ENCODE measurements at places on chromosomes 6 and 20.

DNA sequence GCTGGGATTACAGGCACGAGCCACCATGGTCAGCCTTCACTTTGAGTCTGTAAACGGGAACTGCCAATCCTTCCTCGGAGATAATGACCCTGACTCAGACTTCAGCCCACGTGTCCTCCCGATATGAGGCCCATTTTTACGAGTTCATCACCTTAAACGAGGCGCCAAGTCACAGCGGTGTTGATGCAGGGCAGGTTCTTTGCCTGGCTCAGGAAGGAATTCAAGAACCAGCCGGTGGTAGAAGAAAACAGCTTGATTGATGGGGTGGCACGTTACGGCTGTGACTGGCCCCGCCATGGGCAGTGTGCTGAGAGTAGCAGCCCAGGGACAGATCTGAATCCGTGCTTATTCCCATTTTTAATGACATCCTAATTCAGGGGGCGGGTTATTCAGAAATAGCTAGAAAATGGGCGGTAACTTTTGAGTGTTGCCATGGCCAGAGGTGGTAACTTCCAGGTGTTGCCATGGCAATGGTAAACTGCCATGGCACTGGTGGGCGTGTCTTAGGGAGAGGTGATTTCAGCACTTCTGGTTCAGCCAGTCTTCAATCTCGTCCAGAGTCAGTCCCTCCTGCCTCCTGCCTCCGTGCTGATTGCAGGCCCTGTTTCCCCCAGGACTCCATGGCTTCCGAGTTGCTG is 9.1 kb upstream of the MAP1LC3A start:
- no peak for DNase-seq

DNA sequence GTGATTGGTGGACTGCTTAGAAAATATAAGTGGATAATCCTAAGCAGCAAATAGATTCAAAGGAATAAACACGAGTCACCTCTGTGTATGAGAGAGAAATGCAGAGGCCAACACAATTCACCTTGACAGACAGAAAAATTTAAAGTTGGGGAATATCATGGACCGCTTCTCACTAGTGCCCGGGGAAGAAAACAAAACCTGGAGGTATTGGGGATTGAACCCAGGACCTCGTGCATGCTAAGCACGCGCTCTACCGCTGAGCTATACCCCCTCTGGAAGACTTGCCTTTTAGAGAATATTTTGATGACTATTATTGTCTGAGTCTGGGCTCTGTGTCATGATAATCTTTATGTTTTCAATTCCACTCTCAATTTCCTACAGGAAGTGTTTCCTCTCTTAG is 111.9 kb downstream of the TRIM27 start:
- DNase-seq = no peak

- DNase-seq = no peak
Measured at GRCh38 chr6:133959667-133960368, 6.8 kb downstream of the TBPL1 start.

GRCh38 chr6:84093441-84094435 is 60.2 kb downstream of the MRAP2 start:
- DNase-seq = no peak

- no peak for DNase-seq
Measured at GRCh38 chr20:60584221-60584620, 626.0 kb downstream of the CDH26 start.

DNA sequence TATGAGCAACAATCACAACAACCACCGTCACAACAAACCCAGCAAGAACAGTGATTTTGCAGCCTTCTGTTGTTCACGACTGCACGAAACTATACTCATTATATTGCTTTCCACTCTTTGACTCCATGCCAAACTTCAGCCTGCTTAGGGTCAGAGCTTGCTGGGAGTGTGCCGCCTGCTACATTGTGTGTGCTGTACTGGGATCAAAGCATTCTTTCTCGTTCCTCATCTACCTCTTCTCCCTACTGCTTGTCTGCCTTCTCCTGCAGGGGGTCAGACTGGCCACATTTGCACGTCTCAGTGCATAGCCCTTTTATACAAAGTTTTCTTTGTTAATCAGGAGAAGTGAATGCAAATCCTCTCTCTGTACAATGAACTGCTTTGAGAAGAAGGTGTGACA is 401.6 kb upstream of the CITED2 start:
- DNase-seq = no peak

- DNase-seq = no peak
Measured at GRCh38 chr6:10583509-10583901, 62.4 kb downstream of the GCNT2 start.

GRCh38 chr20:50281831-50282591 is 91.4 kb downstream of the CEBPB start:
- no peak for DNase-seq

- no peak for DNase-seq
Measured at GRCh38 chr20:59709636-59710035, 105.3 kb downstream of the PHACTR3 start.

GRCh38 chr6:166512567-166512966 is 73.9 kb downstream of the RAMACL start:
- no peak for DNase-seq

DNA sequence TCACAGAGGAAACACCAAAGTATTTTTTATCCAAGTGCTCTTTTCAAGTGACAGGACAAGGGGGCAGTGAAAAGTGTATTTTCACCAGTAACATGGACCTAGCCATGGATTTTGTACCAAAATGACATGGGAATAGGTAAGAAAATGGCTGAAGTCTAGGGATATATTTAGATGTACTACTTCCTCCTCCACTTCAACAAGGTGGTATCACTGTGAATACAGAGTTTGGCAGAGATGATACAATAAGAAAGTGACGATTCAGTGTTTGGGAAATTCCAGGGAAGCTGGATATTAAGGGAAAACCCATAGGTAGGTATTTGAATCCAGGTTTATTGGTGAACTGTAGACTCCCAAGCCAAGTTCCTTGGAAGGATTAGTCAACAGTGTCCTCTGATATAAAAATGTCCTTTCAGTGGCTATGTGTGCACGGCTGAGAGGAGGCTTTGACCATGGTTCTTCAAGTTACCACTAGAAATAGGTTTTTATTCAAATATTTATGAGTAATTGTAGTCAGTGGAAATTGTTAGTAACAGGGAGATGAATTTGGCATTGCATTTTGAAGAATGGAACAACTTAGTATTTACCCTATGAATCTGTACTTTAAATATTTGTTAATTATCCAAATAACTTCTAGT is 356.0 kb upstream of the CITED2 start:
- no peak for DNase-seq

DNA sequence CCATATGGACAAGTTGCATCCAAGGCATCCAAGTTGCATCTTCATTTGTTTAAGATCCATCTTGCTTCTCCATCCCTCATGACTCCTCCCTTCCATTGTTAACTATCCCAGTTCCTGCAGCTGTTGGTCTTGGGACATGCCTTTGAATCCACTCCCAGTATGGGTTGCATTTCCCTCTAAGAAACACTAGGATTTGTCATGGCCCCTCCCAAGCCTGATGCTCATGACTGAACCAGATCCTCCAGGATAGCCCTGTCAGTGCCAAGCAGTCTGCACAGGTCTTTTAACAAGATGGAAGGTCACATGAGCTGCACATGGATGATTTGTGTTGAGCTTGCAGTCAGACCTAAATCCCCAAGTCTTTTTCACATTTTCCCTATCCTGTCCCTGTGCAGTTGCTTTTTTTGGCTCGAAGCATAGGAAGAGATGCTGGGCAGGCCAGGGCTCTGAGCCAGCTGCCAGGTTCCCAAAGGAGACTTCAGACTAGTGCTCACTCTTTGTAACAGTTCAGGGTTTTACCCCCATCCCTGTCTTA is 4.2 kb downstream of the PPP2R5D start:
- no peak for DNase-seq

DNA sequence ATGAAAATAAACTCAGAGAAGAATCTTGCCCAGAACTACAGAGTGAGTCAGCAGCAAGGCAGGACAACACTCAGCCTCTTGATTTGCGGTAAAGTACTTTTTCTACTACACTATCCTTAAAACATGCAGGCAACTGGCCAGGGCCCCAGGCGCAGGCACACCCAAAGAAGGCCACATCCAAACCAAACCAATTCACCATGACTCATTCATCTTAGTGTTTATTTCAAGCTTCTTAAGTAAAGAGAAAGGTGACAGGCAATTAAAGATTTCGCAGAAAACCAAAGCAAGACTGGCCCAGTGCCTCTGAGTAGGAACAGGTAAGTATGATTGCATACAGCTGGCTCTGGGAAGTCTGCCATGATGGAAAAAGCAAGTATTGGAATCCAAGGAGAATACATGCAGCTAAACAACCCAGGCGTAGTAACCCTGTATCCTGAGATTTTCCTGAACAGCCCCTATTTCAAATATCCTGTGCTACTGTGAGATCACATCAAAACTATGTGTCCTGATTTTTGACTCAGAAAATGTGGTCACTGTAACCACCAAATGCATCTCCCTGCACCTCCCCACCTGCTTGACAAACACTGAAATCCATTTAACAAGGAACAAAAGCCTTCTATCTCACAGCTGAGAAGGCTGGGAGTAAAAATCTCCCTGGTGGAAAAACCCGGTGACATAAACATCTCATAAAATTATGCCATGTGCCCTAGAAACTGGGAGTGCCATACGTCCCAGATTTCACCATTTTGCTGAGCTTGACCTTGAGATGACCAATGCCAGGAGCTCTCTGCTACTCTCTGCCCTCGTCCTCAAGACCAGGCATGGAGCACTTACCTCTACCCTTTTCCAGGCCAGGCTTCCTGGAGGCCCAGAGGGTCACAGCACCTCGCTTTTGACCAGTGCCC is 12.4 kb downstream of the WFDC3 start:
- DNase-seq = no peak

GRCh38 chr20:33812152-33812849 is 1.2 kb downstream of the CHMP4B start:
- DNase-seq = no peak

- DNase-seq = no peak
Measured at GRCh38 chr6:110541701-110542309, 65.4 kb upstream of the SLC22A16 start.

GRCh38 chr20:17961587-17961940 is 7.0 kb downstream of the SNX5 start:
- no peak for DNase-seq

GRCh38 chr6:169215201-169215681 is 38.4 kb downstream of the THBS2 start:
- DNase-seq = no peak

- no peak for DNase-seq
Measured at GRCh38 chr20:23273776-23274175, 76.8 kb upstream of the NXT1 start.

- DNase-seq = no peak
Measured at GRCh38 chr6:130811932-130812331, 15.3 kb upstream of the SMLR1 start.

- DNase-seq = no peak
Measured at GRCh38 chr6:44023586-44024454, 103.4 kb downstream of the MRPL14 start.

- DNase-seq = no peak
Measured at GRCh38 chr6:35638679-35639078, 50.0 kb downstream of the FKBP5 start.

DNA sequence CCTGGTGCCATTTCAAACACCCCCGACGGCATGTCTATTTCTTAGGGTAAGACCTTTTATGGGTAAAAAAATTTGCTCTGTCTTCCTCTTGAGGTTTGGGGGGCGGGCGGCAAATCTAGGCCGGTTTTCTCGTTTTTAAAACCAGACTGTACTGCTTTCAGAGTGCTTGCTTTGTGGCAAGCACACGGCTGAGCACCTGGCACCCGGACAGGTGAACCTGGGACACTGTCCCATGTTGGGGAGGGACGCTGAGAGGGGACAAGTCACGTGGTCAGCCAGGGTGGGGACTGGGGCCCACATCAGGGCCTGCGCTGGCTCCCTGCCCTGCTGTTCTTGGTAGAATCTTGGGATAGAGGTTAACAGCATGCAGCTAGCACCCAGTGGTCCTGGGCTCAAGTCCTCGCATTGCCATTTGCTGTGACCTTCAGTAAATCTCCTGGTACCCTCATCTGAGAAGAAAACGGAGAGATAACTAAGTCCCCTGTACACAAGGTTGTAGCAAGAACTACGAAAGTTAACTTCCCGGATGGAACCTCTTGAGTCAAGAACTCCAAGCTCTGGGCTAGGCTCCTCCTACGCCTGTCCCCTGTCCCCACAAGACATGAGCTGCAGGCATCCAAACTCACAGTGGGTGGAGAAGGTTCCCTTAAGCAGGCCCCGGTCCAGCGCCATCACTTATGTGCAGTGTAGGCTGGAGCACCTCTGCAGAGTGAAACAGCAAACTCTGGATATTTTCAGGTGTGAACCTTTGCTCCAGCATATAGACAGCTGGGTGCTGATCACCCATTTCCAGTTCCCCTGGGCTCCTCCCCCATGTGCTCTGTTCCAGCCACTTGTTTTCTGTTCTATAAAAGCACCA is 41.7 kb downstream of the PMEPA1 start:
- no peak for DNase-seq

GRCh38 chr6:51720327-51720726 is 367.1 kb downstream of the PKHD1 start:
- DNase-seq = no peak

DNA sequence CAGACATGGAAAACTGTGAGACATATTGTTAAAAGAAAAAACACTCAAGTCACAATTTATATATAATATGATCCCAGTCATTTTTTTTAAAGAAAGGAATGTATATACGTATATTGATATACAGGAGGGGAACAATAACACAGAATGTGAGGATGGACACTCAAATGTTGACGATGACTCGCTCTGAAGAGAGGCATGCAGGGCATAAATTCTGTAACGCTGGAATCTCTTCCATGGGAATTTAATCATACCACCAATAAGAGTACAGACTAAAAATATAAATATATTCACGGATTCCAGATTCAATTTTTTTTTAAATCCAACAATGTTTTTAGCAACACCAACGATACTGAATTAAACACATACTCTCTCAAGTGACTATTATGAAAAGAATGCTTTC is 106.9 kb upstream of the CCDC28A start:
- no peak for DNase-seq

- no peak for DNase-seq
Measured at GRCh38 chr6:98824162-98824901, 10.0 kb upstream of the POU3F2 start.

DNA sequence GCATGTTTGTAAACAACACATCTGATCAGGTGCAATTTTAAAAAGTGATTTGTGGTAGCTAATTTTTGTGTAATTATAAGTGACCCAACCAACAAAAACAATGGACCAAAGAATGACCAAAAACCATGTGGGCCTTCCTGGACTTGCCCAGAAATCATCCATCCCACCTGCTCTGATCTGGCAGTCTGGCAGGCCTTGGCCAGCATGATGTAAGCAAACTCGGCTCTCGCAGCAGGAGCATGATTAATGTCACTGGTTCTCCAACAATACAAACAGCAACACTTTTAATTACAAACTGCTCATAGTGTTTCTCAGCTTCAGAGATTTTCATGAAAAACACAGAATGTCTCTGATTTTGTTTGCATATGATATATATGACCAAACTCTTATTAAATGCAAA is 16.1 kb downstream of the TP53INP2 start:
- no peak for DNase-seq

- no peak for DNase-seq
Measured at GRCh38 chr6:137728386-137729349, 138.4 kb upstream of the TNFAIP3 start.

DNA sequence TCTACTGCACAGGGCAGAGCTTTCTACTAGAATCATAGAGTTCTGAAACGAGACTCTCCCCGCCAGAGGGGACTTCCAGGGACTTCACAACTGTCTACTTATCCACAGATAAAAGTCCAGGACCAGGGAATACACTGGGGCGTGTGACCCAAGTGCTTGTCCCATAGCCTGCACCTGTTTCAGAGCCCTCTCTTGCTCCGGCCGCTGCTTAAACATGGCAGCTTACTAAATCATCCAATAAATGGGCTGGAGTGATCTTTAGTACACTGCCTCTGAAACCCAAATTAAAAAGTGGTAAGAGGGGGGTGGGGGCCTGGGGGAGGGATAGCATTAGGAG is 8.9 kb upstream of the RAB44 start:
- DNase-seq = no peak

GRCh38 chr6:66556936-66557335 is 849.9 kb upstream of the EYS start:
- DNase-seq = no peak

Data from stimulated activated CD8-positive, alpha-beta memory T cell treated with anti-CD3 and anti-CD28 coated beads, Interleukin-15, amount 100 ng/mL, for 1 hour (primary cell).